Germinal center (tissue), 1 donor: ENCODE measurements at places on chromosomes 3 and 15.

DNA sequence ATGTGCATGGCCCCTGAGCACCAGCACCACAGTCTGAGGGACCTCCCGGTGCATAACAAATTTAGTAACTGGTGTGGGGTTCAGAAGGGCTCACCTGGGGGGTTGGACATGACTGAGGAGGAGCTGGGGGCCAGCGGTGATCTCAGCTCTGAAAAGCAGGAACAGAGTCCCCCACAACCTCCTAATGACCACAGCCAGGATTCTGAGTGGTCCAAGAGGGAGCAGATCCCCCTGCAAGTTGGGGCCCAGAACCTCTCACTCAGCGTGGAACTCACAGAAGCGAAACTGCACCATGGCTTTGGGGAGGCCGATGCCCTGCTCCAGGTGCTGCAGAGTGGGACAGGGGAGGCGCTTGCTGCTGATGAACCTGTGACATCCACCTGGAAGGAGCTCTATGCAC is 43.0 kb downstream of the CDAN1 start:
- no peak for DNase-seq

DNA sequence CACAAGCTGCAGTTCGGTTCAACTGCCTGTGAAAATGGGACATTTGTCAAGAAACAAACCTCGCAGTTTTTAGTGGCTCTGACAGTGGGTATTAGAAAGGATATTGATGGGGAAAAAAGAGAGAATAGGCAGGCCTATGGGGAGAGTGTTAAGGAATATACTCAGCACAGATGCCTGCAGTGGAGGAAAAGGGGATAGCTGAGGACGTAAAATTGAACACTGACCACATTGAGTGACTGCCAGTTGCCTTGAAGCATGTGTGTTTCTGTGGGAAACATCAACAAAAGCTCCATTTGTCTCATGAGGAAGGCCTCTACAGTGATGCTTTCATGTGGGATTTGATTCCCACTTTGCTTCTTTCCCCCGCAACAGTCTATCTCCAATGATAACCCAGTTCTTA is 1042.1 kb downstream of the TUSC7 start:
- DNase-seq: no peak

GRCh38 chr3:185460719-185461350 is 38.0 kb downstream of the TMEM41A start:
- DNase-seq: peak; percentile 8

DNA sequence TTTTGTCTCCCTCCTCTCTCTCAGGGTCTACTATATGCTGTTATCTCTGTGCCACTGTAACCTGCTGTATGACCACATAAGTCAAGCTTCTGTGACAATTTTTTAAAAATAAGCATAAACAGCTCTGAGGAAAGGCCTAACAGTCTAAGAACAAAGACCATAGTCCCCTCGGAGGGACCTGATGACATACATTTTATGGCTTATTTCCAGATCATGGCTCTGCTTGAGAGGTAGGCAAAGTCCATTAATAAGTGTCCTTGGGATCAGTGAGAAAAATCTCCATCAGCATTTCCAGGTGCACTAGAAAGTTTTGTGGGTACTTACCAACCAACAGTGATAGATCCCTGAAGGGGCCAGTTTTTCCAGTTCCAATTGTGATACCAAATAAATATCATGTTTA is 123.8 kb downstream of the TNIK start:
- DNase-seq: no peak

- no peak for DNase-seq
These were observed 3.8 kb downstream of the DNAJB8 start for GRCh38 chr3:128462931-128463330.

- DNase-seq: no peak
These were observed 19.5 kb downstream of the DUSP7 start for GRCh38 chr3:52036829-52037228.

- DNase-seq: no peak
These were observed 30.8 kb downstream of the PCOLCE2 start for GRCh38 chr3:142858043-142858442.

GRCh38 chr15:79265167-79265566 is 17.4 kb upstream of the ANKRD34C start:
- DNase-seq: no peak

DNA sequence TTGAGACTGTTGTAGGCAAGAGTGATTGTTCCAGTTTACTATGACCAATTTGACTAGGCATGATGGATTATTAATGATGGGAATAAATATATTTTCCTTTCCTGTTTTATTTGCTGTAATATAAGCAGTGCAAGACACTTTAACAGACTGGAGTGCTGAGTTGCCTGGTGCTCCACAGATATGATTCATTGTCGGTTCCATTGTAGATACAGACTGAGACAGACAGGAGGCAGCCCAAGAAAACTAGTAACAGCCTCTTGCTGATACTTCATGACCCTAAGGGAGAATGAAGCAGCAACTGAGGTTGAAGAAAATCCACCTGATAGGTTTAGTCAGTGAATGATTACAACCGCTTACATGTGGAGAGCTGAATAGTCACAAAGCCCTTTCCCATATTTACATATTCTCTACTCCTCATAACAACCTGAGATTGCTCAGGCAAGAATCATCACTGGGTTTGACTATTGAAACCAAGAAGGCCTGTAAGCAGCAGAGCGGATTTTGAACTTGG is 235.1 kb upstream of the TPRG1 start:
- DNase-seq: no peak
